Activated CD4-positive, alpha-beta T cell treated with anti-CD3 and anti-CD28 coated beads for 36 hours (primary cell): ENCODE measurements at places on chromosomes 6 and 20. TPM values are rescaled to one million over a fixed set of nuclear protein-coding genes. Genes with fewer than 3 reads are reported as not detected.

The APCDD1L gene
- not detected for total RNA-seq

- no peak for DNase-seq
Observed at GRCh38 chr6:94389218-94389617, 969.9 kb upstream of the EPHA7 start.

The ARMH2 gene
- not detected for total RNA-seq

The CRISP2 gene
- not detected for total RNA-seq

The LY6G6F gene
- total RNA-seq, result not detected

The SCRT2 gene
- total RNA-seq, result not detected

DNA sequence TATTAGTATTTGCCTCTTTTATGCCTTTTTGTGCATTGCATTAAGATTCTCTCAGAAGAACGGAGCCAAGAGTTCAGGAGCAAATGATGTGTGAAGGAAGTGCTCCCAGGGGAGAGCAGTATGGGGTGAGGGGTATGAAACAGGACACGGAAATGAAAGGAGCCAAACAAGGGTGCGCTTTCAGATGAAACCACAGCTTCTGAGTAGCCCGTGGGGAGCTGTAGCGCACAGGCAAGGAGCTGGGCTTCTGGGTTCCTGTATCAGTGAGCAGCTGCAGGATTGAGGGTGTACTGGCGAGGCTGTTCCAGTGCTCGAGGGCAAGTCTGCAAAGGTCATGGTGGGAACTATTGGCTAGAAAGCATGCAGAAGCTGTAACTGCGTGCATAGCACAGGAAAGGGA is 25.4 kb downstream of the ANKEF1 start:
- DNase-seq, result no peak

DNA sequence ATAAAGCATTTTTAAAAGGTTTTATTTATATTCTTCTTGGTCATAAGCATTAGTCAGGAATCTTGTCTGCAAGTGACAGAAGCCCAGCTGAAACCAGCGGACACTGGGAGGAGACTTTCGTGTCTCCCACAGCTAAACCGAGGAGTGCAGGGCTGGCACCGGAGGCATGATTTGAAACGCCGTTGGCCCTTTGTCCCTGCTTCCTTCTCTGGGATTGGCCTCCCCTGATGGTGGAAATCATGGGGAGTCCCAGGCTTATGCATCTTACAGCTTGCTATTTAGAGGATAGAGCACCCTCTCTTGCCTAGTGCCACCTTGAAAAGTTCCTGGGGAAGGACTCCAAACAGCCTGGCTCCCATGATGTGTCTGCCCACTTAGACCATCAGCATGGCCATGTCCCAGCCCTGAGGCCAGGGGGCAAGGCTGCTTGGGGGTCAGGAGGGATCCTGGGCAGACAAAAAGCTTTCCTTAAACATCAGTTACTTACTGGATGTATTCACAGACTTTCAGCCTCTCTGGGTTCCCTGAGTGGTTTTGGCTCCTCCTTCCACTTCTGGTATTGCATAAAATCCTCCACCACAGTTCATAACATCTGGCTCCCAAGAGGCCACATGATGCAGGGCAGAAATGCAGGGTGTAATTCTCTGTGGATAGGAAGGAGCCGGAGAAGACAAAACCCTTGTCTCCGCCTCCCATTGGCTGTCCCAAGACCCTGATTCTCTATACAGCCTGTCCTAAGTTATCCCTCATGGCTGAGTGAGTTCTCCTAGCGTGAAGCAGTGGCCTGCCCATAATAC is 49.3 kb upstream of the INSM1 start:
- DNase-seq, result no peak

The WFDC12 gene
- not detected for total RNA-seq

- DNase-seq, result no peak
Observed at GRCh38 chr6:139337830-139338229, 36.6 kb downstream of the CITED2 start.

DNA sequence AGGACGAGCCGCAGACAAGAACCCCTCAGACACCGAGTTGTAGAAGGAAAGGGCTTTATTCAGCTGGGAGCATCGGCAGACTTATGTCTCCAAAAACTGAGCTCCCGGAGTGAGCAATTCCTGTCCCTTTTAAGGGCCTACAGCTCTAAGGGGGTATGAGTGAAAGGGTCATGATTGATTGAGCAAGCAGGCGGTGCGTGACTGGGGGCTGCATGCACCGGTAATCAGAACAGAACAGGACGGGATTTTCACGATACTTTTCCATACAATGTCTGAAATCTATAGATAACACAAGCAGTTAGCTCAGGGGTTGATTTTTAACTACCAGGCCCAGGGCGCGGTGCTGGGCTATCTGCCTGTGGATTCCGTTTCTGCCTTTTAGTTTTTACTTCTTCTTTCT is 226.4 kb upstream of the PLCB4 start:
- DNase-seq, result no peak

The NSFL1C gene
- total RNA-seq, result 78.1 TPM

The LINC00237 gene
- not detected for total RNA-seq

DNA sequence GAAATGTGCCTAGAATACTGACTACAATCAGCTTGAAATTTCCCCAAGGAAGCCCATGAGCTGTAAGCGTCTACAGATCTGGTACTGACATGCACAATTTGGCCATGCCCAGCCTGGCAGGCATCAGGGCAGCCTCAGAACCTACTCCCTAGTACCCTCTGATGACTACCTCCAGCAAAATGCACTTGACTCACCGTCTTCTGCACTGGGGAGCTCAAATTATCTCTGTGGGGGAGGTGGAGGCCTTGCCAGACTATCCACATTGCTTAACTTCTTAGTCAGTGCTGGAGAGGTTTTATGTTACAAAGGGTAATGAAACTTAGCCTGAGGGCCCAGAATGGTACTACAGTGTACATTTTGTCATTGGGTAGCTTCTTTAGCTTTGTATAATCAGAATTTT is 126.0 kb upstream of the ADGRF1 start:
- DNase-seq, result no peak

The GHRH gene
- not detected for total RNA-seq
